GM03348 (cell line): ENCODE measurements at places on chromosomes 16 and 17.

- DNase-seq = no peak
Measured at GRCh38 chr17:78294776-78295175, 63.3 kb downstream of the TMEM235 start.

DNA sequence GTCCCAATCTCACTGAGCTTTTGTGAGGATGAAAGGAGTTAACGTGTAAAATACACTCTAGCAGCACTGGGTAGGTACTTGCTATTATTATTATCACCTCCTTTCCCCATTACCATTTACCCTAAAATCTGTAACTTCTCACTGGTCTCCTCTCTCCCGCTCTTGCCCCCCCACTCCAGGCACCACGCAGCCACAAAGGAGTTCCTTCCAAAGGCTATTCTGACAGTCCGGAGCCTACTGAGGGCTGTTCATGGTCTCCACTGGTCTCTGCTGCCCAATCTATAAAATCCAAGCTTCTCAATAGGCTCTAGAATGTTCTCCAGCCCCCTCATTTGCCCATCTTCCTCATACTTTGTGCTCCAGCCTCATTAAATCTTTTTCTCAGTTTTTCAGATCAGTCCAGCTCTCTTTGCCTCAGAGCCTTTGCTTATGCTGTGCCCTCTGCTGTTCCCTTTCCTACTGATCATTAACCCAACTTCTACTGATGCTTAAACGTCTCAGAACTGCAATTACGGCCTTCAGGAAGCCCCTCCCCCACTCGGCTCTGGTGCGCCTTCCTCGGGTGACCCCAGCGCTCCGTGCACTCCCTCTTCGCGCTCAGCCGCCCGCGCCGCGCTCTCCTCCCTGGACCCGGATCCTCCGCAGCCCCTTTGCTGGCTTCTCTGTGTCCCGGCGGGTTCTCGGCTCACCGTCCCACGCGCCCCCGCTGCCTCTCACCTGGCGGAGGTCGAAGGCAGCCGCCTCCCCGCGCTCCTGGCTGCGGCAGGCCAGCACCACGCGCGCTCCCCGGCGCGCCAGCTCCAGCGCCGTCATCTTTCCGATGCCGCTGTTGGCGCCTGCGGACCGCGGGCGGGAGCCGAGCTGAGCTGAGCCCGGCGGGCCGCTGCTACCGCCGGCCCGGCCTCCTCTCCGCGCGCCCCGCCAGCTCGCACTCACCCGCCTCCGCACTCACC, 737 bp downstream of the DHRS13 start:
- peak; percentile 74 for DNase-seq

GRCh38 chr17:48728232-48729231, at the start of gene HOXB13:
HOXB13 (minus strand) TSS chr17:48728750; CDS start chr17:48728593, 157 bp downstream.
- DNase-seq = peak; percentile 86

DNA sequence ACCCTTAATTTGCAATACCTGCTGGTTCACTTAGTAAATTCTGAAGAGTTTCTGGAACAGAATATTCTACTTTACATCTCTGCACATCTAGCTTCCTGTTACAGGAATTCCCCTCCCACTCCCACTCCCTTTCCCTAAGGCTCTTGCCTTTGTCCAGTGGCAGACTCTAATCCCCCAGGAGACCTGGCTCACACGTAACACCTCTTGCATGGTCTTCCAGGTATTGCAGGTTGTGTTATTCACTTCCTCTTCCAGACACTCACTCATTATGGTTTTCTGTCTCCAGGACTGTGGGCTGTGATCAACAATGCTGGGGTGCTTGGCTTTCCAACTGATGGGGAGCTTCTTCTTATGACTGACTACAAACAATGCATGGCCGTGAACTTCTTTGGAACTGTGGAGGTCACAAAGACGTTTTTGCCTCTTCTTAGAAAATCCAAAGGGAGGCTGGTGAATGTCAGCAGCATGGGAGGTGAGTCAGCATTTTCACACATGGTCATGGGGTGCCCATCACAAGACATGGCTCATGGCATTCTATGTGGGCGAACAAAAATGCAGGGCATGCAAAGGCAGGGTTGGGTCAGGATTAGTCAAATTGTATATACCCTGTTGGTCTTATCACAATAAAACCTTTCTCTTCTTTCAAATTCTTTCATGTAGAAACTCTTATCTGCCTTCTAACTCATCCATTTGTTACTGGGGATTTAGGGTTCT, 35.8 kb downstream of the HSD17B2 start:
- DNase-seq = peak; percentile 54

GRCh38 chr16:8607214-8607613, 14.3 kb upstream of the METTL22 start:
- DNase-seq = no peak

- no peak for DNase-seq
Measured at GRCh38 chr16:80619824-80620223, 79.0 kb downstream of the DYNLRB2 start.

- DNase-seq = peak; percentile 34
Measured at GRCh38 chr17:58060596-58061191, 22.5 kb upstream of the DYNLL2 start.

DNA sequence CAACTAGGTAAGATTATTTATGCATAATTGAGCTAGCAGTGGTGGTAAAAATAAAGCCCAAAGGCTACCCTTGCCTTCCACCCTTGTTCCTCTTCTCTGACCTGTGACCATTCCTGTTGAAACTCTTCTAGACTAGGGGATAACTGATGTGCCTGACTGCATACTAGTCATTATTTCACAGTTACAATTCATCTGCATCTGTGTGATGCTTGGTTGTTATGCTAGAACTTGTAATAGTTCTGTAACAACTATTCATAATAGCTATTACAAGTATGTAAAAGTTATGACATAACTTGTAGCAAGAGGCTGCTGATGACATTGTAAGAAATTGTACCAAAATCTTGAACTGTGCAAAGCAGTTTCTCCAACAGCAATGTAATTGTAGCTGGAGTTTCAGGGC, 2.4 kb upstream of the VAC14 start:
- DNase-seq = peak; percentile 35

- DNase-seq = no peak
Measured at GRCh38 chr16:10077861-10078260, 104.4 kb downstream of the GRIN2A start.

DNA sequence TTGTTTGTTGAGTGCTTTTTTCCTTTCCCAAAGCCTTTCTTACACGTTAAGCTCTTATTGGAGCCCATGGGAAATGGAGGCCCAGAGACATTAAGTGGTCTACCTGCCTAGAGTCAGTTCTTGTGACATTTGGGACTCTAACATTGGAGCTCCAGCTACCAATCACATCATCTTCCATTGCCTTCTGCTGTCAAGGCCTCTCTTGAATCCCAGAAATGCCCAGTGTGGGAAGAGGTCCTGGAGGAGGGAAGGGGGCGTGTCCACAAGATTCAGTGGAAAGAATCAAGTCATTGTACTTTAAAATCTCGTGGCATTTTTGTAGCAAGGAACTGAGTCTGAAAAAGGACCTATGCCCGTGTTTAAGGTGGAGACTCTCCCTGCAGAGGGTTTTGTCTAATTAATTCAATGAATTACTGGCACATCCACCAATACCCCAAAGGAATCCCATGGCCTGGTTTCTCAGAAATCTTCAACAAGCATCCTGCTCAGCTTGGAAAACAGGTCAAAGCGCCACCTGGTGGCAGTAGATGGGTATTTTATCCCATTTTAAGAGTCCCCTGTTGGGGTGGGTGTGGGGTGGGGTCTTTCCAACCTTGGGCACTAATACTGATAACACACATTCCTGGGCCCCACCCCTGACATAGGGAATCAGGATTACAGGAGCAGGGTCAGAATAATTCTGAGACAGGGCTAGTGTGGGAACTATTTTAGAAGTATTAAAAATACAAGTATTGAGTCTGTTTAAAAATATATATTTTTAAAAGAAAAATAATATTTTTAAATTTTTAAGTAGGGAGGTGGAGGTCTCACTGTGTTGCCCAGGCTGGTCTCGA, 24.6 kb downstream of the GPT2 start:
- DNase-seq = peak; percentile 78

- DNase-seq = no peak
Measured at GRCh38 chr16:67886387-67886786, 1.7 kb downstream of the NRN1L start.

DNA sequence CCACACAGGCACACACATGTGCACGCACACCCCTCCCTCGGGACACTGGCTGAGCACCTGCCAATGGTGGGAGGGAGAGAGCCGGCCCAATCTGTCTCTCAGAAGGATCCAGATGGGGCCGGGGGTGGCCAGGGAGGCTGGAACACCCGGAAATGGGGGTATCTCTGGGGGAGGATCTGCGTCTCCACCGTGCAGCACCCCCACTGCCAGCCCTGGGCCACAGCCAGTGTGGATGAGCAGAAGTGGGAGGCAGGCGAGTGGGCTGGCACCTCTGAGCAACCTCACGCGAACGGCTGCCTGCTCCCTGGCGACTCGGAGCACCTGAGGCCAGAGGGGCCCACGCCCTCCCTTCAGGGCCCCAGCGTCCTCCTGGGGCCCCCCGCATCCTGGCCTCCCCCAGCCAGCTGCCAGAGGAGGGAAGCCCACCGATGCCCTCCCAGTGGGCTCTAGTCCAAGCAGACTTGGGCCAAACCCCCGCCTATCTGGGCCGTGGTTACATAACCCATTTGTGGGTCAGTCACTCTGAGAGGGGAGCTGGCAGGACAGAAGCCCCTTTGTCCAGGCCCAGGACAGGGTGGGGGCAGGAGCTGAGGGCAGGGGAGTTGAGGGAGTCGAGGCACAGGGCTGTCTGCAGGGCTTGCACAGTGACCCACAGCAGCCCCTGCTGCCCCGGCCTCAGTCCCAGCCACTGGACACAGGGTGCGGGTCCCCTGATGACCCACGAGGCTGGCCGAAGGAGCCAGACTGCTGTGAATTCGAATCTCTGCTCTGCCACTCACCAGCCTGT, 5.6 kb downstream of the CASKIN1 start:
- DNase-seq = no peak

GRCh38 chr17:9331279-9332131, 244.1 kb downstream of the STX8 start:
- no peak for DNase-seq

DNA sequence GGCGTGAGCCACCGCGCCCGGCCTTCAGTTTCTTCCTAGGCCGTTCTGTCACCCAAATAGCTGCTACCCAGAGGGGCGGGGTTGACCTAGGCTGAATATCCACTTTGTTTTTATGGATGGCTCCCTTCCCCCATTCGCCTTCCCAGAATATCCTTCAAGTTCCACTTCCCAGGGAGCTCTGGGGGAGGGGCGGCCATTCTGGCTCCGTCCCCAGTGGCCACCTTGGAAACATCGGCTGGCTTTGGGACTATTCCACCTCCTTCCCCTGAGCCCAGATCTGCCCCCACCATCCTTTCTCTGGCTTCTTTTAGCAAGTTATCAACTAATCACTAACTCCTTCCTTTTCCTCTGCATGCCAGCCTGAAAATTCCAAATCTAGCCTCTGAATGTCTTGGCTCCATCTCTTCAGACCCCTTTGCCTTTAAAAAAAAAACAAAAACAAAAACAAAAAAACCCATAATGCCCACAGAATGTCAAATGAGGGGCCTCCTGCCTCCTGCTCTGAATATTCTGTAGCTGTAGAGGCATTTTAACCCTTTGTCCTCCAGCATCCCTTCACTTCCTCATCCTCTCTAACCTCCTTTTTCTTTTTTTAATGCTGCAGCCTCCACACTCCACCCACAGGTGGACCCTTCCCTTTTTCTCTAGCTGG, 6.4 kb downstream of the ATP1B2 start:
- no peak for DNase-seq

- no peak for DNase-seq
Measured at GRCh38 chr16:14372471-14372870, 257.6 kb downstream of the PARN start.

- DNase-seq = no peak
Measured at GRCh38 chr17:42334677-42335076, 46.4 kb downstream of the STAT5A start.

- no peak for DNase-seq
Measured at GRCh38 chr16:5870886-5871691, 773.5 kb upstream of the EEF2KMT start.

DNA sequence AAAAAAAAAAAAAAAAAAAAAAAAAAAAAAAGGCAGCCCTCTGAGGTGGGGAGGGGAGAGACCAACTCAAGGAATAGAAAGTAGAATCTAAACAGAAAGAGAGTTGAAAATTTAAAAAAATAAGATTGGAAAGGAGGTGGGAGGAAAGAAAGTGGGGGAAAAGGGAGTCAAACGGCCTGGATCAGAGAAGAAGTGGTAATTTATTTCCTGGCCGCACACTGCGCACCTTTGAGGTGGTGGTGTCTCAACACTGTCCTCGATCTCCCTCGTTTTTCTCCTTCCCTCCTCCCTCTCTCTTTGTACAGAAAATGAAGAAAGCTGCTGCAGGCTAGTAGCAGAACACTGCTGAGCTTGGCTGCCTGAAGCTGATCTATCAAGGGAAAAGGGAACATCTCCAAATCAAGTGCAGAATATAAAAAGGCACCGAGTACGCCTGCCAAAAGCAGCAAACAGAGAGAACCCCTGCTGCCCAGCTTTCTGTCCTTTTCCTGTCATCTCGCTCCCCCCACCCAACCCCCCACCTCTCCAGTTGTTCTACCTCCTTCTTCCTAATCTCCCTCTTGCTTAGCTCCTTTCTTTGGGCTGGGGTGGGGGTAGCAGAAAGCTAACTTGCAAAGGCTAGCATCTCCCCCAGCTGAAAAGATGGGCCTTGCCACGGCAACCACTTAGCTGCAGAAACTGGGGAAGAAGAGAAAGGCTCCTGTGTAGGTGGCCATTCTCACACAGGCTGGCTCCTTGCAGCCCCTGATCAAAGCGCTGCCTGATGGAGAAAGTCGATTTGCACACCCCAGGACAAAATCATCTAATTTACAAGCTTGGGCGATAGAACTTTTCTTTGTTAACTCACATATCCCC, 22.5 kb downstream of the AXIN2 start:
- DNase-seq = no peak

DNA sequence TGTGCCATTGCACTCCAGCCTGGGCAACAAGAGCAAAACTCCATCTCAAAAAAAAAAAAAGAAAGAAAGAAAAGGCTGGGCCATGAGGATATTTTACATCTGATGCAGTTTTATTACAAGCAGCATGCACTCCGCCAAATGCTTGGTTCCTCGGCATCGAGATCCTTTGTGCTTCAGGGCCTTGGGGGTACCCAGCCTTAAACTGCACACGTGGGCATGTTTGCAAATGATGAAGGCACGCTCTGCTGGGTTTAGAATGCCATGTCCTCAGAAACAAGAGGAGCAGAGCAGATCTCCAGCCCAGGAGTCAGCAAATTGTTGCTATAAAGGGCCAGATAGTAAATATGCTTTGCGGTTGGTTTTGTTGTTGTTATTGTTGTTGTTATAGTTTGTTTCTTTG, 153.2 kb downstream of the KATNIP start:
- no peak for DNase-seq
